CD4-positive, alpha-beta T cell treated with Interleukin-1 beta for 1 hour (primary cell): ENCODE measurements at places on chromosomes 3 and 15.
A peak's percentile ranks its signal among the peaks of the same experiment; 100 is the strongest.

DNA sequence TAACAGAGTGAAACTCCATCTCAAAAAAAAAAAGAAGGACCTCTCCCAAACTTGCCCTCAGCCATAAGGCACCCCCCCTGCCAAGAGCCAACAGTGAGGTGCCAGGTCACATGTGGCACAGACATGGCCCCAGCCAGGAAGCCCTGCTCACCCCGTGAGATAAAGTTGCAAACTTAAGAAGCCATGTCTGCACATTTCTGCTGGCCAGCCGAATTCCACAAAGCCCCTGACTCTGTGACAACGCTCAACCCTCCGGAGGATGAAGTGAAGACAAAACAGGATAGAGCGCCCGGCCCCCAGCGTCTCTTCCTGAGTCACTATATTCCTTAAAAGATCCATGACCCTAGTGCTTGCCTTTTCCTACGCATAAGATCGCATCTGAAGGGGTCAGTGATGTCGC lies 188.1 kb downstream of the XXYLT1 start:
- DNase-seq = no peak

DNA sequence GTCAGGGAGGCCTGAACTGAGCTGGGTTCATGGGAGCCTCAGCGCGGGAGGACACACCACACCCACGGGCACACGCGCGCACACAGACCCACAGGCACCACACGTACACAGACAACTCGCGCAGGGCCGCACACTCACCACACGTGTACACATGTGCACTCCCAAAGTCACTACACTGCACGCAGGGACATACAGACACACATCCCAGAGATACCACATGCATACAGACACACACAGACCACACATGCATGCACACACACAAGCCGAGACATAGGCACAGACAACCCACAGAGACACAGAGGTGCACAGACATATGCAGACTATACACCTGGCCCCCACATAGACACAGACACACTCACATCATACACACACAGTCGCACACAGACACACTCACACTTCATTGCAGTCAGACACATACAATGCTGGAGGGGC lies 1.1 kb upstream of the MGLL start:
- no peak for DNase-seq

- no peak for DNase-seq
Measured at GRCh38 chr3:120394347-120394746, 45.2 kb upstream of the LRRC58 start.

- peak; percentile 71 for DNase-seq
Measured at GRCh38 chr15:101088788-101089578, 162.9 kb downstream of the CHSY1 start.

DNA sequence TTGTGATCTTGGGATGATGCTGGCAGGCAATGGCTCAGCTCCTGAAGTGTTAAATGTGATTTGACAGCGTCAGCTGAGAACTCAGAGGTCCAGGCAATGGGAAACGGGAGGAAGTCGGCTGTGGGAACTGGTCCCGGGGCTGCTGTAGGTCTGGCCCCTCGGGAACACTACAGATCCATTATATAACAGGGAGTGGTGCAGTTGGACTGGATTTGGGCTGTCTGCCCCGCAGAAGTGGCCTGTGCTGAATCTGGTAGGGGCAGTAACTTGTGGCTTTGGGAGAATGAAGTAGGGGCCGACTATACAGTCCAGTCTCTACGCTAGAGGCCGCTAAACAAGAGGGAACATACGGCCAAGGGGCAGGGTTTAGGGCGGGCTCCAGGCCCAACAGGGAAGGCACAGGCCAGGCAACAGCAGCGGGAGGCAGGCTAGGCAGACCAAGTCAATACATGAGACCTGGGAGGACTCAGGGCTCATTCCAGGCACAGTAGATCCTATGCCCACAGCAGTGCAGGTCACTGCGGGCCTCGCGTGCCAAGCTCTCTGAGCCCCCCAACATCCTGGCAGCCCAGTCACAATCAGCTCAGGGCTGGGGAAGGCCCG lies 20.3 kb upstream of the IL16 start:
- DNase-seq = no peak

DNA sequence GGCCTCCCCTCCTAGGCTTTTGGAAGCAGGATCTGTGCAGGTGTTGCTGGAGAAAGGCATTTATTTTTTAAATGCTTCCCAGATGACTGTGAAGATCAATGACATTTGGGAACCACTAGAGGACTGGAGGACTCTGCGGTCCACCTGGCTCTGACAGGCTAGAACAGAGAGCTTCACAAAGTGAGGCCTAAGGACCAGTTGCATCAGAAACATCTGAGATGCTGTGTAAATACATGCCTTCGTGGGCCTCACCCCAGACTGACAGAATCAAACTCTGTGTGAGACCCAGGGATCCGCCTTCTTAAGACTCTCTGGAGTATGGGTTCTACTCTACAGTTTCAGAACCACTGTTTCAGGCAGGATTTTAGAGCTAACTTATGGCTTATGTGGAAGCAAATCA lies 105.0 kb upstream of the ICE2 start:
- DNase-seq = no peak

GRCh38 chr15:80929225-80929624 lies 60.4 kb downstream of the MESD start:
- no peak for DNase-seq

GRCh38 chr3:12278566-12278965 lies 10.3 kb upstream of the PPARG start:
- no peak for DNase-seq

GRCh38 chr3:12479919-12480427 lies 4.3 kb upstream of the TSEN2 start:
- peak; percentile 18 for DNase-seq

DNA sequence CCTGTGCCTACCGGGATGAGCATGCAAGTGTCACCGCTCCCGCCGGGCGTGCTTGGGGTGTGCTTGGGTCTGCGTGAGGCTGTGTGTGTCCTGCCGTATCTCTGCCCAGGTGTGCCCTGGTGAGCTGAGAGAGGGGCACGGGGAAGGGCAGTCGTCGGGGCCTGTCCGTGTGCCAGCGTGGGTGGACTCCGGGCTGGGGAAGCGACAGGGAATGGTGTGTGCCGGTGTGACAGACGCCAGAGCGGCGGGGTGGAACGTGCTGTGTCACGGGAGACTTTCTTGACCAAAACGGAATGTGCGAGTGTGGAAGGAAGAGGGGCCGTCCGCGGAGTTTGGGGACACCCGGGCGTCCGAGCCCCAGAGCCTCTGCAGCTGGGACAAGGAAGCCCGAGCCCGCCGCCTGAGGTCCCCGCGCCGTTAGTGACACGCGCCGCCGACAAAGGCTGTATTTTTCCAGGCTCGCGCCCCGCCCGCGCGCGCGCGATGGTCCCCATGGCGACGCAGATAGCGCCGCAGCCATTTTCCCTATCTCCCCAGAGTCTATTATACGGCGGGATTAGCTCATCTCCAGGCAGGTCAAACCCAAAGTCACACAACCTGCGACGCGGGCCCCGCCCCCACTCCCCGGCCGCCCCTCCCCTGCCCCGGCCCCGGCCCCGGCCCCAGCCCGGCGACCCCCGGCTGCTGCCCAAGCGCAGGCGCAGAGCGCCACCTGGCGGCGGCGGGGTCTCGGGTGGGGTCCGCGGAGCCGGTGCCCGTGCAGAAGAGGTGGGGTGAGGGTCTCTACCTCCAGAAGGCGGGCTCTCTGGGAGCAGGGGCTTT lies 4.5 kb upstream of the GATA2 start:
- DNase-seq = peak; percentile 54

DNA sequence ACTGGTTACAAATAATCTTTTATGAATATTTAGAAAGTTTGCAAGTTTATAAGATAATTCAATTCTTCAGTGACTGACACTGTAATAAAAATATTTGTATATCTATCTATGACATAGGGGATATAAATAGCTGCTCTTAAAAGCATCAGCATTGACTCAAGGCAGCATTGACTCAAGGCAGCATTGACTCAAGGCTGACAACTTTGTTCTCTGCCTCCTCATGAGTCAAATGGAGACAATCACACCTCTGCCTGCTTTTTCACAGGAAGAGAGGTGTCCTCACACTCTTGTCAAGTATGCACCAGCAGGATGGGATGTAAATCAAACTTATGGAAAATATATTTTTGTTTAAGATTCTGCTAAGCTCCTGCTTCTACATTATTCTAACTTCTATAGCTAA lies 1173.1 kb downstream of the NSUN3 start:
- DNase-seq = no peak

- no peak for DNase-seq
Measured at GRCh38 chr3:189883113-189883753, 237.5 kb downstream of the P3H2 start.

- DNase-seq = no peak
Measured at GRCh38 chr15:66310786-66311185, 17.4 kb downstream of the DIS3L start.

DNA sequence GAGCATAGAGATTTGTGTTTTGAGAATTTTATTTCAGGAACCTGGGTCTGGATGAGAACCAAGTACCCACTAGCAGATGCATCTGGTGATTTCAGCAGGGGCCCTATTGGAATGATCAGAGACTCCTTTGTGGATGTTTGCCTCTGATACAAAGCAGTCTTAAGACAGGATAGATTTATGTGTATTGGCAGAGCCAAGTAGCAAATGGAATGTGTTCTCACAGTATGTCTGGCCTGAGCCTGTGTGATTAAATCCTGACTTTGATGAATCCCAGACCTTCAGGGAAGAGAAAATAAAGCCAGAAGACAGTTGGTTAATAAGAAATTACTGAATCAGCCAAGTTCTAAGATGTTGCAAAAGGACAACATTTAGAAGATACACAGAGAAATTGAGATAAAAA lies 755.5 kb upstream of the SEMA6D start:
- no peak for DNase-seq

GRCh38 chr3:158769952-158770740 lies 31.7 kb upstream of the MFSD1 start:
- no peak for DNase-seq

- no peak for DNase-seq
Measured at GRCh38 chr3:152737021-152737908, 97.7 kb upstream of the P2RY1 start.

GRCh38 chr3:120300971-120301370 lies 15.9 kb upstream of the GPR156 start:
- DNase-seq = no peak

- no peak for DNase-seq
Measured at GRCh38 chr3:106263546-106263945, 394.7 kb upstream of the CBLB start.

GRCh38 chr3:118809696-118810498 lies 224.7 kb downstream of the IGSF11 start:
- DNase-seq = no peak

DNA sequence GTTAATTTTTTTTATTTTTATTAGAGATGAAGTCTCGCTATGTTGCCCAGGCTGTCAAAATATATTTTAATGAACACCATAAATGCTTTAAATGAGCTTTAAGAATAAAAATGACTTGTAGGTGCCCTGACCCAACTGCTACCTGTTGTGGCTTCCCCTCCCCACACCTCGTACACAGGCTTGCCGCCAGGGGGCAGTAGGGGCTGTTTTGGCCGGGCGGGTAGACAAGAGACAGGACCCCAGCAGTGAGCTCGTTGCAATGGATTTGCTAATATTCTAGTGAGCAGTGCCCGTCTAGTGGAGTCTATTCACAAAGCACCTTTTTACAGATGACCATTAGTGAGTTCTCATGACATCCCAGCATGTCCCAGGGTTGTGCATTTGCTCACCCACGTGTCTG lies 418.1 kb downstream of the OCA2 start:
- no peak for DNase-seq

DNA sequence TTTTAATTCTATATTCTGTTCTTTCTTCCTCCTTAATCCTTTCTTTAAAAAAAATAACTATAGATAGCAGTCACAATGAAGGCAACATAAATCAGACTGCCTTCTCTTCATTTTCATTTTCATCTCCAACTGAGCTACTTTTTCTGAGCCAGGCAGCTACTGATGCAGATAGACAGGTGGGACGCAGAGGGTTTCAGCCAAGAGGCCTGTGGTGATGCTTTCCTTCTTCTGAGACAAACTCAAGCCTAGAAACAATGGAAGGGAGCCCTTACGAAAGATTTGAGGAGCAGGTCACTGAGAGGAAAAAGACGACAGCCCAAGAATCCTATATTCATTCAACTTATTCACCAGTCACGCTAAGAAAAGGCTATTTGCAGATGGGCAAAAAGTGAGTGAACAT lies 220.0 kb upstream of the MLF1 start:
- no peak for DNase-seq

DNA sequence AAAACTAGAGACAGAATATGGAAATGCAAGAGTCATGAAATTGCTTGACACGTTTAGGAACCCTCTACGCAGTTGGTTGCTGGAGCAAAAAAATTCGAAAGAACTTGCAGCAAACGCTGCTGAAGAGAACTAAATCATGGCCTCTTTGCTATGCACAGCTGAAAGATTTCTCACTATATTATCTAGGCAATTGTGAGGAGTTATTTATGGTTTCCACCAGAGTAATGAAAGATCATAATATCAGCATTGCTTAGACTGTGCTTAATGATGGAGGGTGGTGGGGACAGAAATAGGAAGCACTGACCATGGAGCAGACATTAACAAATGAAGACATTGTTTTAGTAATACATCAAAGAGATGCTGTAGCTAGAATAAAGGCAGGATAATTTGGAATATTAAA lies 593.4 kb upstream of the ZNF717 start:
- no peak for DNase-seq

DNA sequence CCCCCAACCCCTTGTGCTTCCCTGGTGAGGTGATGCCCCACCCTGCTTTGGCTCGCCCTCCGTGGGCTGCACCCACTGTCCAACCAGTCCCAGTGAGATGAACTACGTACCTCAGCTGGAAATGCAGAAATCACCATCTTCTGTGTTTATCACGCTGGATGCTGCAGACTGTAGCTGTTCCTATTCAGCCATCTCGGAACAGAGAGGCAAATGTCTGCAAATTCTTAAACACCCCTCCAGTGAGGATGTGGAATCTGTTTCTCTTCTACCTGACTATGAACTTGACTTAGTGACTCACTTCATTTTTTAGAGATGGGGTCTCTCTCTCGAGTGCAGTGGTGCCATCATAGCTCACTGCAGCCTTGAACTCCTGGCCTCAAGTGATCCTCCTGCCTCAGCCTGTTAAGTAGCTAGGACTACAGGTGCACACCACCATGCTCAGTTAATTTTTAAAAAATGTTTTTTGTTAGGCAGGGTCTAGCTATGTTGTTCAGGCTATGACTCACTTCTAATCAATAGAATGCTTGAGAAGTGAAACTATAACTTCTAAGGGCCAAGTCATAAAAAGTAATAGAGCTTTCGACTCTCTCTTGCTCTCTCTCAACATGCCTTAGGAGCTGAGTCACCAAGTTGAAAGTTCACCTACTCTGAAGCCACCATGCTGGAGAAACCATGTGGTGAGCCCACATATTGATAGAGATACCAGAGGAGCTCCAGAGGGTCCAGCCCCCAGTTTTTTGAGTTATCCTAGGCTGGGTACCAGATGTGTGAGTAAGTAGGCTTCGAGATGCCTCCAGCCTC lies 11.5 kb upstream of the PARP14 start:
- DNase-seq = no peak

DNA sequence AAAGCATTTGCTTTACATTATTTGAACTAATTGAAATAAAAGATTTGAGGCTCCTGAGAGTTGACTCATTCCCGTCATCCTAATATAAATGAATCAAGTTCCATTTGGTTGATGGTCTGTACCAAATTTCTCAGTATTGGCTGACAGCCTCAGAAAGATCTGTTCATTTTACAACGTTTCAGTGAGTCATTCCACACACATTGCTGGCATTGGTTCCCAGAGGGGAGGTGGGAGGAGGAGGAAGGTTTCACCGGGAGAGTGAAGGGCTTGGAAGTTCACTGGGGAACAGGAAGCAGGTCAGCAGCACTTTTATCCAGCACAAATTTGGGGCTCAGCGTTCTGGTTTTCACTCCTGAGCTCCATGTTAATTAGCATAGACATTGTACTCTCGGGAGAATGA lies 176.7 kb upstream of the CADPS start:
- no peak for DNase-seq

- no peak for DNase-seq
Measured at GRCh38 chr15:66957431-66957720, 108.0 kb upstream of the SMAD3 start.
